Lung (tissue), 17 donors: ENCODE measurements at places on chromosomes 16 and 17.
A peak's percentile ranks its signal among the peaks of the same experiment; 100 is the strongest.

DNA sequence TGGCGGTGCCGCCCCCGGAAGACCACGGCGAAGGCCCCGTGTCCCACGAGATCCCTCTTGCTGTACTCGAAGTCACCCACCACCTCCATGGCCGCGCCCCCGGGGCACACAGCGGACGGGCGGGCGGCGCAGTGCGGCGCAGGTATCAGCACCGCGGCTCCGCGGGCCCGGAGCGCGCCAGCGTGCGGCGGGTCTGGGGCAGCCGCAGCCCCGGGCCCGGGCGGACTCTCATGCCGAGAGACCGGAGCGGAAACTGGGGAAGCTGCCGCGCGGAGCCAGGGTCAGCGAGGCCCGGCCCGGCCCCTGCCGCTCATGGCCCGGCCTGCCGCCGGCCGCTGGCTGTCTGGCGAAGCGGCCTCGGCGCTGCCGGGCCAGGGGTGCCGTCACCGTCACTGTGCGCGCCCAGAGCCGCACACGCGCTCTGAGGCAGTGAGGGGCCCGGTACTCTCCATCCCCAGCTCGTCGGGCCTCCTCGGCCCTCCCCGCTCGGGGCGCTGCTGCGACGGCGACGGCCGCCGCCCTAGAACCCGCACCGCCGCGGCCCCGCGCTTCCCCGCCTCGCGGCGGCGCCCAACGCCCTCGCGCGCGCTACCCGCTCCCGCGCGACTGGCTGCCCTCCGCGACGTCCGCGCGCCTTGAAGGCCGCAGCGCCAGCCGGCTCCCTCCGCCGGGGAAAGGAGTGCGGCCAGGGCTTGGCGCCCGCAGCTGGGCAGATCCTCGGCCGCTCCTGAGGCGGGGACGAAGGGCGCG lies at the start of gene ULK2:
ULK2 (minus strand) TSS at position 608 of the 750 bp plus-strand sequence; CDS start at position 89, 519 bp downstream.
- peak; percentile 90 for DNase-seq

DNA sequence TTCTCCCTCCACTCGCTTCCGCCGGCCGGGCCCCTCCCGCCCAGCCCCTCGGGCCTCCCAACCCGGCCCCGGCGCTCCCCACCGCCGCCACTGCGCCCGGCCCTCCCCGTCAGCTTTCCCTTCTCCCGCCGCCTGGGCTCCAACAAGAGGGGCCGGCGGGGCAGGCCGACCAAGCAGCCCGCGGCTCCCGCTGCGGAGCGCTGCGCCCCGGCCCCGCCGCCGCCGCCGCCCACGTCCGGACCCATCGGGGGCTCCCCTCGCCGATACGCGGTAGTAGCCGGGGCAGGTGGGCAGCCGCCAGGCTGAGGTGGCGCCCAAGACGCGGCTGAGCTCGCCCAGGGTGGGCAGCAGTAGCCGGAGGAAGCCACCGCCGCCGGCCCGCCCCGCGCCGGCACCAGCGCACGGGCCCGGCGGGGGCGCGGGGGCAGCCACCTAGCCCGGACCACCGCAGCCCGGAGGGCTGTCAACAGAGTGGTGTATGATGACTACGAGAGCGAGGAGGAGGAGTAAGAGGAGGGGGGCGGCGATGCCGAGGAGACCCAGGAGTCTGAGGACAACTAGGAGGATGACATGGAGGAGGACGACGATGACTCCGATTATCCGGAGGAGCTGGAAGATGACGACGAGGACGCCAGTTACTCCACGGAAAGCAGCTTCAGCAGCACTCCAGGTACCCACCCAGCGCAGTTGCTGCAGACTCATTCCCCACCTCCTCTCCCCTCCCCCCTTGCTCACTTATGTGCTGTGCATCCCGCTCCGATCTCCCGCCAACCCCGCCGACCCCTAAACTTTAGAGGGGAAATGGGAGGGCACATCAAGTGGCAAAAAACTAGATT lies 498 bp downstream of the LRRC37B start:
- DNase-seq: peak; percentile 46

- DNase-seq: peak; percentile 93
Measured at GRCh38 chr17:66829386-66829864, 5.5 kb upstream of the CACNG5 start.

DNA sequence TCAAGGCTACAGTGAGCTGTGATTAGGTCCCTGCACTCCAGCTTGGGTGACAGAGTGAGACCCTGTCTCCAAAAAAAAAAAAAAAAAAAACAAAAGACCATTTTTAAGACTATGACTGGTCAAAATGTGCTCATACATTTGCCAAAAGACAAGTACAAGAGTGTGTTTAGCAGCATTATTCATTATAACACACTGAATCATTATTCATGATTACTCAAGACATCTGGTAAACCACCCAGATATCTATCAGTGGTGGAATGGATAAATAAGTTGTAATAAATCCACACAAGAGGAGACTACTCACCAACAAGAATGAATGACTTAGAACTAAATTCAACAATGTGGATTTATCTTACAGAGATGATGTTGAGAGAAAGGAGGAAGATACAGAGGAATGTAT lies 716.3 kb downstream of the MAF start:
- no peak for DNase-seq

DNA sequence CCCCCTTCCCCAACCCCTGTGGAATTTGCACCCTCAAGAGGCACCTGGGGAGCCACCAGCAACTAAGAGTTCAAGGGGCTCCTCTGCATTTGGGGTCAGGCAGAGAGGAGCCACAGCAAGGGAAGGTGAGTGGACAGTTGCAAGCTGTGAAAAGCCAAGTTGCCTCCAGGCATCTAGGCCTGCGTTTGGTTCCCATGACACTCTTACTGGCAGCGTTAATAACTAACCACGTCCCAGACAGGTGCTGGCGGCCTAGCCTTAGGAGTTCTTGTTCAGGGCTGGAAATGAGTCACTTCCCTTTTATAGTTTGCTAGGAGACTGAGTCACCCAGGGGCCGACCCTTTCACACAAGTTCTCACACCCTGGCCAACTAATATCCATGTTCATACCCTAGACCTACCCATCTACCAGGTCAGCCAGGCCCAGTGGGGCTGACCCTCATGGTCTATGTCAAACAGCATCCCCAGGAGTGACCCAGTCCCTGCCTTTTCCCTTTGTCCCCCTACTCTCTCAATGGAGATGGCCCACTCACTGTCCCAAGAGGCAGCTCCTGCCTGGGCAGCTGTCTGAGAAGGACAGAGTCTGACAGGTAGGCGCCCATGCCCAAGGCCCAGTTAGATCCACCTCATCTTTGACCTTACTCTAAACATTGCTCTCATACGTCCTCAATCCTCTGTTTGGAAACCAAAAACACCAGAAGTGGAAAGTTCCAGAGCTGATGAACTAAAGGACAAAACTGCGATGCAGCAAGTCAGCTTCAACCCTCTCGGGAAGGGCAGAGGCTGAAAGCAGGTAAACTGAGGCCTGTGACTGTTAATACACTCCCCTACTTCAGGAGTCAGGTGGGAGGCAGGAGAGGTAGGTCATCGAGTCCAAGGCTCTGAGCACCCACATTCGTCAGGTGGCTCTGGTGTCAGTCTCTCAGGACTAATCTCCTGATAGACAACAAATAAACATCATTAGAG lies 300.6 kb downstream of the SOX9 start:
- DNase-seq: peak; percentile 70

- no peak for DNase-seq
Measured at GRCh38 chr16:55280587-55280986, 43.4 kb upstream of the IRX6 start.

GRCh38 chr17:6496116-6496481 lies 51.8 kb downstream of the PIMREG start:
- peak; percentile 32 for DNase-seq

DNA sequence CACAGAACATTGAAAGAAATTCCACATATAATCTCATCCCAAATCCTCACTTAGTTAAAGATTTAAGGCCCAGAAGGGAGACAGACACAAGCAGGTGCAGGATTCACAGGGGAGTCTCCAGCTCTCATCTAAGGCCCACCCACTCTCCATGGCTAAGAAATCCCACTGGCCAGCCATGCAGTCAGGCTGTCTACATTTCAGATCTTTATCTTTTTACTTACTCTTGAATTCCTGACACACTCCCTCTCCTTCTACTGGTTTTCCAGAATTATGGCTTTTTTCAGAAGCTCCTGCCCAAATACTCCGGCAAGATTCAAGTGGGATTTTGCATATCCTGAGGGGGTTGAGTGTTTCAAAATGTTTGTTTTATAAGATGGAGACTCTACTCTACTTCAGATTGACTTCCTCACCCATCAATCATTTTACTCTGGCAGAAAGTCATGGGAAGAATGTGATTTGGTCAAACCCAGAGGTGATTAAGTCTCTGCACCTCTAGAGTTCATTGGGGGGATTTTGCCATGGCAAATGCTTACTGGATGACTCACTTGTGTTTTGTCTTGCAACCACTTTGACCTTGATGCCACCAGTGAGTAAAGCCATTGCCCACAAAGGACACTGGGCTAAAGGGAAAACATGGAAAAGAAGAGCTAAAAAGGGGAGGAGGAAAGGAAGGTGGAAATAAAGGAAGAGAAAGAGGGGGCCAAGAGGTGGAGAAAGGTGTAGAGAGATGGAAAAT lies 688.8 kb upstream of the SALL1 start:
- DNase-seq: no peak

- DNase-seq: peak; percentile 58
Measured at GRCh38 chr17:35801583-35802224, 6.3 kb upstream of the MMP28 start.

- DNase-seq: no peak
Measured at GRCh38 chr17:36481829-36482228, 4.7 kb upstream of the ZNHIT3 start.

- DNase-seq: no peak
Measured at GRCh38 chr17:40623419-40624210, 24.0 kb downstream of the SMARCE1 start.

DNA sequence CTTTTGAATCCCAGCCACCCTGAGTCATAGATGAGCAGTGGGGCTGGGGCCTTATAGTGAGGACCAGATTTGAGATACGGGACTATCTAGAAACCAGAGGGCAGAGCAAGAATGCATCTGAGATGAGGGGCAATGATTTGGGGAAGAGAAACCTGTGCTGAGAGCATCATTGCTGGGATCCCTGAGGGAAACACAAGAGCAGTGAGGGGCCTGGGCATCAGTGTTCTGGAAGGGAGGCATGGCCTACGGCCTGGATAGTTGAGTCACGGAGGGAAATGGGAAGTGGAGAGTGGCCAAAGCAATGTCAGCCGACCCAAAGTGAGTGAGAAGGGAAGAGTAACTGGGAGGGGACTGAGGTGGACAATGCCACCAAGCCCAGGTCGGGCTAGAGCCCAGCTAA lies 5.2 kb downstream of the CAMTA2 start:
- DNase-seq: no peak

GRCh38 chr17:39270923-39271322 lies 45.2 kb upstream of the STAC2 start:
- peak; percentile 29 for DNase-seq

GRCh38 chr16:46629331-46630219 lies 8.4 kb upstream of the SHCBP1 start:
- peak; percentile 66 for DNase-seq

DNA sequence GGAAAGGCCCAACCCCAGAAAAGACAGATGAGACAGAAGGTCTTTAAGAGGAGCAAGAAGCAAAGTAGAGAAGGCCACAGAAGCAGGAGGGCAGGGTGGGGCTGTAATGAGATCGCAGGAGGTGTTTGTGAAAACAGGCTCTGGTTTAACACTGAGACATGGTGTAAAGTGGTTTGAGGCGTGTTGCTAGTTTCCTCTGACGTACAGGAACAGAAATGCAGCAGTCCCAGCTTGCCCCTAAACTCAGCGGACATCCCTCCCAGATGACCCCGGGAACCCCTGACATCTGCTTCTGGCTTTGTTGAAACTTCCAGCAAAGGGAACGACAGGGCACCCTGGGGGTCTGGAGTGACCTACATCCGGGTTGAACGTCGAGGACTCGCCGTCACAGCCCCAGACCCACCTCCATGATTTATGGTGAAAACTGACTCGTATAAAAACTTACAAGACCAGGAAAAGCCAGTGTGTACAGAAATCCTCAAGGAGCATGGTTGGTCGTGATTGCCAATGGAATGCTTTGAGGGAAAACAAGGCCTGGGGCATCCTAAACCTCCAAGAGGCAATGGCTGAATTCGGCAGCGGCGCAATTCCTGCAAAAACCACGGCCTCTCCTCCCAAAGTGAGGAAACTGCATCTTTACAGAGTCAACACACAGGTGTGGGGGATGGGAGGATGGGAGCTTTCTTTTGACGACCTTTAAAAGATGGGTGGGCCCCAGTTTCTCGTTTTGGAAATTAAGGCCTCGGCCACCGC lies 25.8 kb downstream of the LITAF start:
- no peak for DNase-seq

DNA sequence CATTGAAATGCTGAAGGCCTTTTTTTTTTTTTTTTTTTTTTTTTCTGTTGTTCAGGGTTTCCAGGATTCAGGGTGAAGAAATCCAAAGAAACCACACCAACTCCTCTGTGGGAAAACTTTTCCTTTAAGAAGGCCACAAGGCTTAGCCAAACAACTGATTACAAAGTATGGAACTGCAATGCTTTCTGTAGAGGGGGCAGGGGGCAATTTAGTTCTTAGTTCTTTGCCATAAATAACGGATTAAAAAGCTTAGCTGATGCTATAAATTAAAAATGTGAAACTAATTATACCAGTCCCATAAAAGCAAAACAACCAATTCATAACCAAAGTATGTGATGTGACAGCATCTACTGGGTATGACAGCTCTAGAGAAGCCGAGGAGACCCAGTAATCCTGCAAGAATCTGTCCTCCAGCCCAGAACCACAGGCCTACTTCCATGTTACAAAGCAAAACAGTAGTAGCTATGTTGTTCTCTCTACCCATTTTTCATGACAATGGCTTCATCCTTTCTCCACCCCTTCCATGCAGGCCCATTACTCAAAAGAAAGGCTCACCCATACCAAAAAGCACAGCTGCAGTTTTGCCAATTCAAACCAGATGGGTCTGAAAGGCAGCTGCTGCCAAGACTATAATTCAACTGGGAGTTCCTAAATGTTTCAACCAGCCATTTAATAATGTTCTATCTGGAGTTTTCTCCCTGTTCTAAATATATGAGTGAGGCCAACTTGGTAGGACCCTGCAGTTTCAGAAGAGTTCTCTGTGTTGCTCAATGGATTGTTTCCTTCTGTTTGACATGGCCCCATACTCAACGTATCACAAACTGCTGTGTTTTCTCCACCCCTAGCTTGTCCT lies 167.1 kb upstream of the ZFHX3 start:
- no peak for DNase-seq

GRCh38 chr17:50122945-50123344 lies 7.0 kb downstream of the SAMD14 start:
- DNase-seq: no peak

DNA sequence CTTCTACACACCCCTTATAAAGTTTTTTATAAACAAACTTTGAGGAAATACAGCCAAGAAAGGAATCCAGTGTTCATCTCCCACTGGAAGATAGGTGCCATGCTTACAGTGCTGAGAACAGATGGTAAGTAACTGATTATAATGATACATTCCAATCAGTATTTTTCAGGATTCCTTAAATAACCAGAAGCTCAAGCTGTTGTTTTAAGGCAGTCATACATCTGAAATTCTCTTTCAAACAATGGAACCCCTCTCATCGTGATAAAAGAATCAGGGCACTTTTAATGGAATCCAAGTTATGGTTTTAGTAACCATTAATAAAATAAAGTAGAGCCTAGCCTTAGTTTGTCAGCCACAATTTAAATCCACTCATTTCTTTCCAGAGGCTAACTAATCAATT lies 56.1 kb upstream of the STAC2 start:
- DNase-seq: no peak

GRCh38 chr17:45719335-45720071 lies 64.6 kb upstream of the CRHR1 start:
- DNase-seq: no peak

- no peak for DNase-seq
Measured at GRCh38 chr17:75039238-75039637, 7.5 kb downstream of the ATP5PD start.
